ENCODE measurements at places on chromosomes 5 and 9.

DNA sequence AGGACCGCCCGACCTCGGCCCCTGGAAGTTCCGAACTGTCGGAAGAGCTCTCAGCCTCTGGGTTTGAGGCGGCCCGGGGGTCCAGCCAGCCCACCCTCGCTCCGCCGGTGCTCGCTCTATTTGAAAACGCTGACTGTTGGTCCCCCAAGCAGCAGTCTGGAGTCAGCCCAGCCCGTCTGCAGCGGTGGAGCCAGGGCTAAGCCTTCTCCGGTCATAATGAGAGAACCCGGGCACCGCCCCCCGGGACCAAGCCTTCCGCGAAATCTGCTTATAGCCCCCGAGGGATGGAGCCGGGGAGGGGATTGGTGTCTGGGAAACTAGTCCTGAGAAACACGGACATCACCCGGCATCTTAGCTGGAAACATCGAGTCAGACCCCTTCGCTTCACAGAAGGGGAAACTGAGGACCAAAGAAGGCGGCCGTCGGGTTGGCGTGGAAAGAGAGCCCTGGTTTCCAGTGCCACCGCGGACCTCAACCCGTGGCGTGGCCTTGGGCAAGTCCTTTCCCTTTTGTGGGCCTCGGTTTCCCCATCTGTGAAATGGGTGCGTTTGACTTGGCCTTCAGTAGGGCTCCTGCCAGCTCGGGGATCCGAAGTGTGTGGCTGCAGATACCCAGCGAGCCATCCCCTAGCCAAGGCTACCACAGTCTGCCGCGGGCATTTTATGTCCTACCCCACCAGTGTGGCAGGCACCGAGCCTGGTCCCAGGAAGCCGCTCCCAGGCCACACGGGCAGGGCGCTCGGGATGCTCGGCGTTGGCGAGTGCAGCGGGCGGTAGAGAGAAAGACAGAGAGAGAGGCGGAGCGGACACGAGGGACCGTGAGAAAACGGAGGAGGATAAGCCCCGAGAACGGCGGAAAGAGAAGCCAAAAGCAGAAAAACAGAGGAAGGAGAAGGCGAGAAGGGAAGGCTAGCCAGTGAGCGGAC is 857 bp downstream of the ADAM19 start:
- DNase-seq = no peak

DNA sequence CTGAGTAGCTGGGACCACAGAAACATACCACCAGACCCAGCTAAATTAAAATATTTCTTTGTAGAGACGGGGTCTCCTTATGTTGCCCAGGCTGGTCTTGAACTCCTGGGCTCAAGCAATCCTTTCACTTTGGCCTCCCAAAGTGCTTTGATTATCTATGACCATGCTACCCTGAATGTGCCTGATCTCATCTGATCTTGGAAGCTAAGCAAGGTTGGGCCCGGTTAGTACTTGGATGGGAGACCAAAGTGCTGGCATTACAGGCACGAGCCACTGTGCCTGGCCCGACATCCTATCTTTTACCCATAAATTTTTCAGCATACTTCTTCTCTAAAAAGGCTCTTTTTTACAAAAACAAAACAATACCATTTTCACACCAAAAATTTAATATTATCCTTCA is 137.0 kb upstream of the LRRTM2 start:
- no peak for DNase-seq

- no peak for DNase-seq
Observed at GRCh38 chr5:16417398-16418074, 48.1 kb downstream of the ZNF622 start.

DNA sequence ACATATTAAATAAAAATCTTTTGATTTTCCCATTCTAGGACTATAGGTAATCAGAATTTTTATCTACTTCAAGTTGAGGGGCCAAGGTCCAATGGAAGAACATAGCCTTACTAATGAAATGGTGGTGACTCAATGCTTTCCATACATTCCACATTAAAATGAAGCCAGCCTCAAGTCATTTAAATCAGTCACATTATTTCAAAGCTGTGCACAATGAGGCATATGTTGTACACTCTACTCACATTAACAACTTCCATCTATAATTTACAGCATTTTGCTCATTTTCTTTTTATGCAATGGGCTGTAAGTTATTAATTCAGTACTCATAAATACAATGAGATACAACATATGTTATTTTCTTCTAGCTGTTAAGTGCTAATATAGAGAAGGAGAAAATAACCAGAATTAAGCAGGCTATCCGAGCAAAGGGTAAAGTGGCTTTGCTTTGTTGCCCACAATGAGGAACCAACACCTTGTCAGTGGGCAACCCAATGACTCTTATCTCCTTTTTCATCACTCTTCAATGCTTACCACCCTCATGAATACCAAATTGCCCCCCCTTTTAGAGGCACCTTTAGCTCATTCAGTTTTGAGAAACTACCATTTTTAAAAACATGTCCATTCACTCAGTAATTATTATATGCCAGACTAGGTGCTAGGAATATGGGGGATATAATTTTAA is 52.4 kb downstream of the TTLL11 start:
- DNase-seq = no peak

DNA sequence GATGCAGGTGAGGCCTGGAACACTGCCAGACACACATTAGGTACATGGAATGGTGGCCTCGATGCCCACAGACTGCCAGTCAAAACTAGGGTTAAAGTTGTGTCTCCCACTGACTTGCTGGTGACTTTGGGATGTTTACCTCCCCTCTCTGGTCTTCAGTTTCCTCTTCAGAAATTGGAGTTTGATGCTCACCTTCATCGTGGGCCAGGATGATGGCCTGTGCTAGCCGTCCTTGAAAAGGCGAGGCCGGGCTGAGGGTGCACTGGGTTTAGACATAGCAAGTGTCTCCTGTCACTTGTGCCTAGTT is 49.0 kb upstream of the FOXE1 start:
- no peak for DNase-seq

GRCh38 chr5:180553530-180553929 is 37.8 kb downstream of the SCGB3A1 start:
- DNase-seq = no peak

Data from stimulated activated CD8-positive, alpha-beta memory T cell treated with anti-CD3 and anti-CD28 coated beads, Interleukin-4, amount 100 ng/mL, for 1 hour (primary cell).